Mucosa of gallbladder (tissue), 1 donor: ENCODE measurements at places on chromosomes 16 and 17. TPM values are rescaled to one million over a fixed set of nuclear protein-coding genes. Genes with fewer than 3 reads are reported as not detected.

TBC1D3E gene
- total RNA-seq, result not detected

WNK4 gene
- 0.37 TPM for total RNA-seq

KIF19 gene
- total RNA-seq, result 0.32 TPM

CSNK2A2 gene
- total RNA-seq, result 58.5 TPM

KRT33B gene
- total RNA-seq, result not detected

ASIC2 gene
- 0.06 TPM for total RNA-seq

VWA3A gene
- 0.32 TPM for total RNA-seq

FBXO39 gene
- total RNA-seq, result 0.23 TPM

TEX19 gene
- not detected for total RNA-seq

KLHL11 gene
- 14.0 TPM for total RNA-seq

DNA sequence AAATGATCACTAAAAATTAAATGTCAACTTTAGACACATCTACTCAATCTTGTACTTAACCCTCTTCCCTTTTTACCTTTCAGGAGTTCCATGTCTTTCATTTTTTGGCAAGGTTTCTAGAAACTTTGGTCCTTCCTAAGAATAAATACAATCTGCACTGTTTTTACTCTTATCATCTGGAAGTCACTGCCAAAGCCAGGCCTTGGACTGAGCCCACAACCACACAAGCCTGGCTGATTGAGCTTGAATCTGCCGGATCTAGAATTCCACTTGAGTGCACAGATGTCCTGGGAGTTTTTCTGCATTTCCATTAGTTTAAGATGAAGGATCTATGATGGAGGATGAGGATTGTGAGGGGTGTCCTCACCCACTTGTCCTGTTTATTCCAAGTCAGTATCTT is 126.1 kb downstream of the VPS53 start:
- DNase-seq, result no peak

GRCh38 chr17:67358612-67359011 is 7.8 kb downstream of the PSMD12 start:
- no peak for DNase-seq

- no peak for DNase-seq
These were observed 572.1 kb upstream of the SALL1 start for GRCh38 chr16:51723036-51723724.

DNA sequence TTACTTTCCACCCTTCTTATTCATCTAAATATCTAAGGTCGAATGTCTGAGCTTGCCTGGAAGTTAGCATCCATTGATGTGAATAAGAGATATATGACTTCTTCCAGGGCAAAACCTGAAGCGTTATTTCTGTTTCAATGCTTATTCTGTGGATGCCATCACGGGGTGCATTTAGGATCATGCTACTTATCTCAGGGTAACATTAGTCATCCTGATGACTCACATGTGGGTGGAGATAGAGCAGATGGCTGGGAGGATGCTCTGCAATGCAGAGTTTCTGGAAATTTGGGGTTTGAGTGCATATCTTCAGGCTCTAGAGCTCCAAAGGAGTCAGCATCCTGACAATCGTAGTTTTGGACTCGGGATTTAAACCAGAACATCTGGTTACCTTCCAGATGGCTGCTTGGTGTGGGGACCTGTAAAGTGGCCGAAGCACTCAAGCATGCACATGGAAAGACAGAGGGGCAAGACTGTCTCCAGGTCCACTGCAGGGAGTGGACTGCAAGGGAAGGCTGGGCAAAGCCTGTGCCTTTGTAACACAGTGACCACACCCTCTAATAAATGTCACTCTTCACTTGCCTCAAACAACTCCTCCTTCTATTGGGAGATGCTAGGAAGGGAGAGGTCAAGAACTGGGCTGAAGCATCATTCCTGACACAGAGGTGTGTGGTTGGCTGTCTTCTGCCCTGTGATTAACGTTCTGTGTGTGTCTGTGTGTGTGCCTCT is 175.2 kb upstream of the SALL1 start:
- no peak for DNase-seq

DNA sequence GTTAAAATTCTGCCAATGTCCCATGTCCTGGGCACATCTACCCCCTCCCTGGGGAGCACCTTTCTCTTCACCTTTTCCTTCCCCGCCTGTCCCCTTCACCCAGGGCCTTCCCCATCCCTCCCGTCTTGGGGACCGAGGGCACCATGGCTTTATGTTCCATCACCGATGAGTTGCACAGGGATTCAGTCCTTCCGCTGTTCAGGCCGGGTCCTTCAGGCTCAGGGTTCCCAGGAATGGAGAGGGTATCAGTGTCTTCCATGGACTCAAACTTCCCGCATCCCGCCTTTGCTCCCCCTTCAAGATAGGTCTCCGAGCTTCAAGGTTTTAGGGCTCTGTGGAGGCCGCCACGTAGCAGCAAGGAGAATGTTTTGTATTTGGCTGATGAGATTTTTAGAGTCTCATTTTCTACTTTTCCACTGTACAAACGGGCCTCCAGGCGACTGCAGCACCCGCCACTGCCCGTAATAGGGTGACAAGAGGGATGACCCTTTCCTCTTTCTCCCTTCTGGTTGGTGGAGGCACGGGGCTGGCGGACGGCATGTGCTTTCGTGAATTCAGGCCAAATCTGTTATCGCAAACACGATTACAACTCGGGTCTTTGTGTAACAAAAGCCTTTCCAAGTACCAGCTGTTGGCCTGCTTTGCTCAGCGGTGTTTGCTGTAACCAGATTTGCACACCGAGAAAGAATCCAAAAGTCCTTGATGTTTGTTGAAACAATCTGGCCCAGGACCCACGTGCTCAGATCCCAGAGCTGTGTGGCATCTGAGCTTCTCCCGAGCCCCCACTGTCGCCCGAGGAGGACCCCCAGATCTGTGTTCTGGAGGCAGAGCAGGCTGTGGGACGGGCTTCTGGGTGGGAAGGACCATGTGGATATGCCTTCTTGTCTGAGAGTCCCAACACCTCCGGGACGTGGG is 236.3 kb downstream of the SEC14L1 start:
- no peak for DNase-seq

- DNase-seq, result no peak
These were observed 17.0 kb downstream of the ITGA3 start for GRCh38 chr17:50072925-50073324.

GRCh38 chr16:11162586-11163268 is 93.3 kb downstream of the SOCS1 start:
- DNase-seq, result no peak

DNA sequence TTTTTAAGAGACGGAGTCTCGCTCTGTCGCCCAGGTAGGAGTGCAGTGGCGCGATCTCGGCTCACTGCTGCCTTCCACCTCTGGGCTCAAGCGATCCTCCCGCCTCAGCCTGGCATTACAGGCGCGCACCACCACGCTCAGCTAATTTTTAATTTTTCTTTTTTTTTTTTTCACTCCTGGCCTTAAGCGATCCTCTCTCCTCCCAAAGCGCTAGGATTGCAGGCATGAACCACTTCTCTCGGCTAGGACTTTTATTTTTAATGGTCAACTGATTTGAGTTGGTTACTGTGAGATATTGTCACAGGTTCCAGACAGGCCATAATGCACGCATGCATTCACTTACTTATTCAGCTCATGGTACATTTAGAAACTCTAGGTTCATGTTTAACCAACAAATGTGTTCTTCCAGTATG is 888 bp downstream of the PIGW start:
- DNase-seq, result no peak

GRCh38 chr16:53773150-53773846 is 69.3 kb downstream of the FTO start:
- DNase-seq, result peak; percentile 44

GRCh38 chr17:32100971-32101631 is 41.2 kb upstream of the RHOT1 start:
- DNase-seq, result peak; percentile 87

DNA sequence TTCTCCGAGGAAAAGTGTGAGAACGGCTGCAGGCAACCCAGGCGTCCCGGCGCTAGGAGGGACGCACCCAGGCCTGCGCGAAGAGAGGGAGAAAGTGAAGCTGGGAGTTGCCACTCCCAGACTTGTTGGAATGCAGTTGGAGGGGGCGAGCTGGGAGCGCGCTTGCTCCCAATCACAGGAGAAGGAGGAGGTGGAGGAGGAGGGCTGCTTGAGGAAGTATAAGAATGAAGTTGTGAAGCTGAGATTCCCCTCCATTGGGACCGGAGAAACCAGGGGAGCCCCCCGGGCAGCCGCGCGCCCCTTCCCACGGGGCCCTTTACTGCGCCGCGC is at the start of gene ERBB2:
TSS of gene ERBB2 (plus strand) at position 247 of the 330 bp plus-strand sequence. CDS start 175 bp downstream, outside the sequence.
- peak; percentile 82 for DNase-seq

GRCh38 chr17:8359769-8360168 is 16.7 kb downstream of the KRABD2 start:
- DNase-seq, result no peak

- DNase-seq, result no peak
These were observed 13.9 kb downstream of the USP7 start for GRCh38 chr16:8949536-8950418.

GRCh38 chr17:50394711-50395110 is 2.6 kb downstream of the LRRC59 start:
- DNase-seq, result no peak

- no peak for DNase-seq
These were observed 24.9 kb downstream of the SCNN1G start for GRCh38 chr16:23207485-23207884.

- no peak for DNase-seq
These were observed 1.2 kb downstream of the CDT1 start for GRCh38 chr16:88804552-88805339.

DNA sequence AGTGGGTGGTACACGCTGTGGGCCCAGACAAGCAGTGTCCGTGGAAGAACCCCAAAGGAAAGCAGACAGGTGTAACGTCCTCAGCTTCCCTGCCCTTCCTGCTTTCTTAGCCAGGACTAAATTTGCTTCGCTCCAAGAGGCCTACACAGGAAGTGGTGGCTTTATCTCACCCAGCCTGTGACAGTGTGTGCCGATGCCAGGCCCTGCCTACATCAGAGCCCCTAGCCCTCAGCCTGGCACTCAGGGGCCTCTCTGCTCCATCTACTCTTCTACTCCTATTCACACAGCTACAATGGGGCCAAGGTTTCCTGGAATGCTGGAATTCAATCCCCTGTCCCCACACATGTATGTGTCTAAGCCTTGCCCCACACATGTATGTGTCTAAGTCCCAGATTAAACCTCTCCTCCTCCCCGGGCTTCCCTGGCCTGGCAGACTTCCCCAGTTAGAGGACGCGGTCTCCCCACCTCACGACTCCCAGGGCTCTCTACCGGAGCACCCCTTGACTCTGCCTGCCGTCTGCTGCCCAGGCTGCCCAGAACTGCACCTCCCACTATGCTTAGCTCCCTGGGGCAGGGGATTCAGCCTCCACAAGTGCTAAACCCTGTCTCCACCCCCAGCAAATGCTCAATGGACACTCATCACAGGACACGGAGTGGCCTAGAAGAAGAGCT is 8.2 kb downstream of the PGAP3 start:
- no peak for DNase-seq

DNA sequence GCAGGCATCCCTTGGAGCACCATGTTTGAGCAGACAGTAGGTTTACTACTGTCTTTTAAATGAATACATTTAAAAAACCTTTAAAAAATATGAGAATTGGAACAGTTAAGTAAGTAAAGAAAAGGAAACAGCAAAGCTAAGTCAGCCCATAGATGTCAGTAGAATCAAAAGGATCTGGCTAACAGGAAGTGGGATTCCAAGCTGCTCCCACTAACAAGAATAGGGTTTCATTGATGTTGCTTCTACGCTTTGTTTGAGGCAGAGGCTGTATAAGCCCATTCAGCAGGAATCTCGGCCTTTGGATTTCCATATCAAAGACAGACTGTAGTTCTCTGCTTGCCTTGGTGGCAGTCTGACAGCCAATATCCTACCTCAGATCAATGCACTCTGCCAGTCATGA is 122.9 kb upstream of the ELAC2 start:
- no peak for DNase-seq

DNA sequence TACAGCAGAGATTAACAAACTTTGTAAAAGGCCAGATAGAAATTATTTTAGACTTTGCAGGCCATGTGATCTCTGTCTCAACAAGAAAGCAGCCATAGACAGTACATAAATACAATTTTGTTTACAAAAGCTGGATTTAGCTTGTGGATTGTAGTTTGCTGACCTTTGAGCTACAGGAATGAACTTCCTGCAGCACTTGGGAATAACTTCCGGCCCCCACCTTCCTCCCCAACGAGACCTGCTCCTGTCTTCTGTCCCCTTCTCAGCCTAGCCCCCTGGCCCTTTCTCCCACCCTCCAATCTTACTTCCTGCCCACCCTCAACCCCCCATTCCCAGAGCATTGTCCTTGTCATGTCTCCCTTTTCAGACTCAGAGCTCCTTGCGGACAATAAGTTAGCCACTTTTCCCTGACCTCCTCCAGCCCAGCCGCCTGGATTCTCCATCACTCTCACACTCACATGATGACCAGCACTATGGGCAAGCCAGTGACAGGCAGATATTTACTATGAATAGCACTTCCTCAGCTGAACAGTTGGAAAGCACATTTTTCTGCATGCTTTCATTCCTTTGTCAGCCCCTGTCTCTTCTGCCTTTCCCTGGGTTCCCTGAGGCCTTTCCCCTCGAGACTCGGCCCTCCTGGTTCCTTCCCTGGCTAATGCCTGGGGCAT is 27.6 kb upstream of the DLX3 start:
- no peak for DNase-seq

GRCh38 chr16:35410438-35410837 is 1951.0 kb downstream of the TP53TG3F start:
- no peak for DNase-seq

GRCh38 chr16:87057211-87057881 is 259.8 kb downstream of the C16orf95 start:
- no peak for DNase-seq

DNA sequence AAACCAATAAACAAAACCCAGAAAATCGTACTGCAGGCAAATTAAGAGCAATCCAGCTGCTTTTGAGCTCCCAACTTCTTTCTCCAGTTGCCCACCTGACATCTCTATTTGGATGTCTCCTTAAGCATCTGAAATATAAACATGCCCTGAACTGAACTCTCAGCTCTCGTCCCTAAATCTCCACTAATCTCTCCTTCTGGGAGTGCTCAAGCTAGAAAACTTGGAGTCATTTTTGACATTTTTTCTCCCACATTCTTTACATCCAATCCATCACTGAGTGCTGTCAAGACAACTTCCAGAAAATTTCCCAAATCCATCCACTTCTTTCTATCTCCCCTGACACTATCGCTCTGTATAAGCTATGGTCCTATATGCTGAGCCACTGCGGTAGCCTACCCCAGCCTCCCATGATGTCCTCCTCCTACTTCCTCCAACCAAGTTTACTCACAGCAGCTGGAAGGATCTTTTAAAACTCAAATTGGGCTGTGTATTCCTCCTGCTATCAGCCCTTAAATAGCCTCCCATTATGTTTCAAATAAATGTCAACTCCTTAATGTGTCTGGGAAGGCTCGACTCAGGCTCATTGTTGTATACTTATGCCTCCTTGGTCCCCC is 53.1 kb downstream of the HS3ST3B1 start:
- no peak for DNase-seq

- peak; percentile 58 for DNase-seq
These were observed 1.2 kb downstream of the TMC6 start for GRCh38 chr17:78127239-78127887.

DNA sequence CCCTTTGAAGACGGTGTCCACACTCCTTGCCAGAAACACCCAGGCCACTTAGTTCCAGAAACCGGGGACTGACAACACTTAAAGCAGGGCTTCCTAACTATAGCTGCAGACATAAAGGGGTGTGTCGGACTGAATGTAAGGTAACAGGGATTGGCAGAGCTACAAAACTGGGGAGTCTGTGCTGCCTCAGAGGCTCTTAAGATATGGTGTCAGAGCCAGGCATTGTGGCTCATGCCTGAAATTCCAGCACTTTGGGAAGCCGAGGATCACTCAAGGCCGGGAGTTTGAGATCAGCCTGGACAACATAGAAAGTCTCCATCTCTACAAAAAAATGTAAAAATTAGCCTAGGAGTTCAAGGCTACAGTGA is 14.2 kb upstream of the NLRC3 start:
- no peak for DNase-seq

- peak; percentile 34 for DNase-seq
These were observed 49.4 kb upstream of the GAS7 start for GRCh38 chr17:10247810-10248209.
